ENCODE measurements at places on chromosomes 5 and 9. TPM values are rescaled to one million over a fixed set of nuclear protein-coding genes. Genes with fewer than 3 reads are reported as not detected.

DNA sequence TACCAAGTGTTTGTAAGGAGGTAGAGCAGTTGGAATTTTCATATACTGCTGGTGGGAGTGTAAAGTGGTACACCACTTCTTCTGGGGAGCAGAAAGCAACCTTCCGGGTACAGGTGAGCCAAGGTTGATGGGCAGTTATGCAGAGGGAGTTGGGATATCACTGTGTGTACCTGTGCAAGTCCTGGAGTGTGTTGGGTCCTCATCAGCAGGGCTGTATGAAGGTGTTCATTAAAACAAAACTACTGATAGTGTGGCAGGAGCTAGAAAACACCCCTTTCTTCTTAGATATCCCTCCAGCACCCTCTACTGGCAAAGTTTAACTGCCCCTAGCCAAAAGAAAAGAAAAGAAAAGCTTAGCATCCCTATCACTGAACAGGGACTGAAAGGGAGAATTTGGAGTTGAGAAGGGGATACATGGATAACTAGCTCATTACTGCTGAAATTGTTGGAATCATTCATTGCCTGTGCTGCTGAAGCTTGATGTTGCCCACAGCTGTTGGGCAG lies 10.7 kb downstream of the MARCHF6 start:
- no peak for DNase-seq

GRCh38 chr9:121640076-121640475 lies 11.4 kb upstream of the DAB2IP start:
- peak; percentile 90 for DNase-seq

DNA sequence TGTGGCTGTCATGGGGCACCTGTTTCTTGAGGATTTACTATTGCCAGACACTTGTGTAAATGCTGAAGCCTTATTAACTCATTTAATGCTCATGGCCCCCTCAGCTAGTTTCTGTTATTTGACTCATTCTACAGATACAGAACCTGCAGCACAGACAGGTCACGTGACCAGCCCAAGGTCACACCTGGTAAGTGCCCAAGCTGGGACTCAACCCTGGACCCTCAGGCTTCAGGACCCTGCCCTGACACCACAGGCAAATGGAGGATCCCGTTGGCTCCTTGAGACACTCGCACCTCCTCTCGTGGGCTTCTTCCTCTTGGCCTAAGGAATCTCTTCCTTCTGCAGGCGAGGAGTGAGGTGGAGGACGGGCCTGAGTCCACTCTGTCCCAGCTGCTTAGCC lies 10.6 kb upstream of the NEURL1B start:
- no peak for DNase-seq

- DNase-seq = no peak
Observed at GRCh38 chr5:33212439-33212838, 228.3 kb upstream of the TARS1 start.

GRCh38 chr5:138720840-138721239 lies 32.4 kb upstream of the CTNNA1 start:
- no peak for DNase-seq

INSL4 gene
- not detected for total RNA-seq

DNA sequence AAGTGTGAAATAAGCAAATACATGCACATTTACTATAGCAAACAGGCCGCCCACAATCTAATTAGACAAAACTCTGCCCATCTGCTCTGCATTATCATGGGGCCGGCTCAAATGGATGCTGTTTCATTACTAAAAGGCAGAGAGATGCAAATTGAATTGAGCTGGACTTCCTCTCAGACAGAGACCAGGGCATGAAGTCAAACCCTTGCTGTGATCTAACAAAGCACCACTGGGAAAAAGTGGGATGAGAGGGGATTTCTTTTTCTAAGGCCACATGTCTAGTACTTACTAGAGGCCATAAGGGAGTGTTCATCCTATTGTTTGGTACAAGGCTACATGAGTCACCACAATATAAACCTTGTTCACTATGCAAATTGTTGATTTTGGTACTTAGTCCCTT lies 614.7 kb downstream of the ISL1 start:
- no peak for DNase-seq

FST gene
- 1.3 TPM for total RNA-seq
